Activated CD8-positive, alpha-beta T cell treated with anti-CD3 and anti-CD28 coated beads for 36 hours (primary cell): ENCODE measurements at places on chromosomes 11 and 22.

DNA sequence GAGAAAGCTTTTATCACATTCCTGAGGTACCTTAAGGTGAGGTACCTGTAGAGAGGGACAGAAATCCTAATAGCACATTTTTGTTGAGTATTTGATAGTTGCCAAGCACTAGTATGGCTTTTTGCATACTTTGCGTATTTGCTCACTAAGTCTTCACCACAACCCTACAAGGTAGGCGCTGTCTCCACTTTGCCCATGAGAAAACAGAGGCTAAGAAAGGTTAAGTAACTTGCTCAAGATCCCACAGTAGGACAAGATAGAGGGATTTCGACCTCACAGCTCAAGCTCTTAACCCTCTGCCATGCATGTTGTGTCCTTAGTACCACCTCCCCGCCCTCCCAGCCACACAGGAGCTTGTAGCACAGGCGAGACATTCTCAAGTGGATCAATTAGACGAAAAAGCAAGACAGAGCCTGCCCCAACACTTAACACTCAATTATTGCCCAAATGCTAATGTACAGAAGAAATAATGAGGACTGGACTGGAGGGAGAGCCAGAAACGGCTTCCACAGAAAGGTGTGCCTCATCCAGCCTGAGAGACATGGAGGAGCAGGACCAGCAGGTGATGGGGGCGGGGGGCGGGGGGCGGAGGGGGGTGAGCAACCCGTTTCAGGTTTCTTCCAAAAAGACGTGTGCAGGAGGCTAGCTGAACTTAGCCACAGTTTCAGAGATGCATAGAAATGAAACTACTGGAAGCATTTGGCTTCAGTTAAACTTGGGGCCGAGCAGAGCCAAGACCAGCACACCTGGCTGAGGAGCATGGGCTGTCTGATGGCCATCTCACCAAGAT is 26.7 kb upstream of the CD44 start:
- no peak for DNase-seq

DNA sequence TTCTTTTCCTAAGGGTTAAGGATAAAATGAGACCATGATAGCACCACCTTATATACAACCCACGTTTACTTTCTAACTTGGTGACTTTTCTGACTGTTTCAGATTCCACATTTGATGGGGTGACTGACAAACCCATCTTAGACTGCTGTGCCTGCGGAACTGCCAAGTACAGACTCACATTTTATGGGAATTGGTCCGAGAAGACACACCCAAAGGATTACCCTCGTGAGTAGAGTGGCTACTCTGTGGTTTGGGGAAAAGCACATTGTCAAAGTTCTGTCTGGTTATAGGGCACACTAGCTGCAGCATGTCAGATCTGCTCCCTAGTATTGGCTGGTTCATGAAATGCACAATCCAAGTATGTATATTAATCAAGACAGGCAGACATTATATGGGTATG is 117.3 kb downstream of the SPON1 start:
- DNase-seq, result no peak

DNA sequence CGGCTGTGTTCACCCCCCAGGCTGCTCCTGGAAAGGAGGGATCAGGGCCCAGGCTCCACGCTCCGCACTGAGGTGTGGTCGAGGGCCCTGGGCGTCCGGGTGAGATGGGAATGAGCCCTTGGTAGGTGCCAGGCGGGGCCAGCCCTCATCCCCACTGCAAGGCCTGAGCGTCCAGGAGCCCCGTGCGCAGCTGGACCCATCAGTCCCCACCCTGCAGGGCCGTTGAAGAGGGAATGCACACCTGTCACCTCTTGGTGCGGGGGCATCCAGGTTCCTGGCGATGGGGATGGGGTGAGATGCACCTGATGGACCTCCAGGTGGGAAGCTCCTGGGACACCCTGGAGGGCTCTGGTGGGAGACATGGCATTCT is 72.2 kb downstream of the KCNQ1 start:
- DNase-seq, result no peak

DNA sequence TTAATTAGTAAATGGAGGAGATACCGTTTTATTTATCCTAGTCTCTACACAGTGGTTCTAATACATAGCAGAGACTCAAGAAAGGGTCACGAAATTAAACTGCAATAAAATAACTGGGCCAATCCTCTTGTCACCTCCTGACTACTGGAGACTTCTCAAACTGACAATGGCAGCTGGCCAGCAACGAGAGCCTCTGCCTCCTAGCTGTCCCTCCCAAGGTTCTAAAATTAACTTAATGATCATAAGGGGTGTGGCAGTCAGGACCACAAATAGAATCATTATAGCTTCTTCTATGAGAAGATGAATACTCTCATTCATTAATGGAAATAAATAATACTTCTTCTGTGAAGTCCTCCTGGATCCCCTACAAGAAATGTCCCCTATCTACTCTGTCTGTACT is 63.8 kb upstream of the APOA1 start:
- DNase-seq, result no peak

GRCh38 chr11:8828580-8829361 is 82.2 kb upstream of the AKIP1 start:
- no peak for DNase-seq

GRCh38 chr22:36211237-36211861 is 9.7 kb upstream of the APOL4 start:
- DNase-seq, result no peak

DNA sequence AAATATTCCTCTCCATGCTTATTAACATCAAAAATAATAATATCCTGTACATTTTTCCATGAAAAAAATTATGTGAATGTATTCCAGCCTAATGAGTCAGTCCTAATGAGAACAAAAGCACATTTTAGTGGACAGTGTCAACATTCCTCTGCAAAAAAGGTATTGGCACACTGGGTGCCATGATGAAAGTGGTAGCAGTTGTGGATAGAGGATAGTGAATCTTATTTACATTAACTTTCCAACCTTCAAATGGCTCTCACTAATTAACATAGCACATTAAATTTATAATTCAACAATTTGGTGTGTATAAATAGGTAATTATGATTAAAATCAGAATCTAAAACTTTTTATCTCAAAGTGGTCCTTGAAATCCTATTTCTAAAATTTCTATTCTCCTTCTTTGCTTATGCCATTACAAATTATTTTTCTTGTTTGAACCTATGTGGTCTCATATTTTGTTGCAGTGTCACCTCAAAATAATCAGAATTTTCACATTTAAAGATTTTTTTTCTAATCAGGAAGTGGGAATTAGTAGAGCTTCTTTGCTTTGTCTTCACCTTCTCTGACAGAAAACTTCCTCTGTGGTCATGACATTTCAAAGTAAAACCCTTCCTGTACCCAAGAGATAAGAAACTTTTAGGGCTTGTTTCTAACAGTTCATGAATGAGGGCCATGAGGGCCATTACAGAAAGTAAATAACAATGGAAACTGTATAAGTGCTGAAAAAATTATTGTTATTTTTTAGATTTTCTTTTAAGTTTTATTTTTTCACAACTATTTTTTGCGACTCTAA is 18.7 kb downstream of the SOX6 start:
- DNase-seq, result no peak

- DNase-seq, result no peak
Observed at GRCh38 chr11:87142594-87142993, 104.9 kb downstream of the TMEM135 start.

DNA sequence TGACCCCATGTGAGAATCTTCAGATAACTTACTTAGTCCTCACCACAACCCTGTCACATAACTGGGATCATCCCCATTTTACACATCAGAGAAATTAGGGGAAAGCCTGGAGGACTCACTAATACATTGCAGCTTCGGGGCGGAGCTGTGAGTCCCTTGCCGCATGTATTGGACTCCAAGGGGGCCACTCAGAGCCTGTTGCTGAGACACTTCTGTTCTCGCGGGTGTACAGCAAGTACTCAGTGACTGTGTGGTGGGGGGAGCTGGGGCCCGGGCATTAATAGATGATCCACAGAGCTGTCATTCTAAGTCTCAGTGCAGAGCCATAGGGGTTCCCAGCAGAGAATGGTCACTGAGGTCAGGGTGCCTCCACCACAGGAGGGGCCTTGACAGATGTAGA is 13.5 kb downstream of the OAF start:
- no peak for DNase-seq

DNA sequence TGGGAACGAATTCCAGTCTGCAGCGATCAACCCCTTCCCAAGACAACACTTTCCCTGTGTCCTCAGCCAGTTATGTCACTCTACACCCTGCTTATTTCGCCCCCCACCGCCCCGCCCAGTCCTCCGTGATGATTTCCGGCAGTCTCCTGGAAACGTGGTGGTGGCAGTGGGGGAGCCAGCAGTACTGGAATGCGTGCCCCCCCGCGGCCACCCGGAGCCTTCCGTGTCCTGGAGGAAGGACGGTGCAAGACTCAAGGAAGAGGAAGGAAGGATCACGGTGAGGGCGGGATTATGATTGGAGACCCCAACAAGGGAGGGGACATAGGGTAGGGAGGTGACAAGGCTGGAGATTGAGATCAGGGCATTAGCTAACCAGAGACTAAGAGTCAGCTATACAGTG is 4.1 kb downstream of the ROBO3 start:
- no peak for DNase-seq

DNA sequence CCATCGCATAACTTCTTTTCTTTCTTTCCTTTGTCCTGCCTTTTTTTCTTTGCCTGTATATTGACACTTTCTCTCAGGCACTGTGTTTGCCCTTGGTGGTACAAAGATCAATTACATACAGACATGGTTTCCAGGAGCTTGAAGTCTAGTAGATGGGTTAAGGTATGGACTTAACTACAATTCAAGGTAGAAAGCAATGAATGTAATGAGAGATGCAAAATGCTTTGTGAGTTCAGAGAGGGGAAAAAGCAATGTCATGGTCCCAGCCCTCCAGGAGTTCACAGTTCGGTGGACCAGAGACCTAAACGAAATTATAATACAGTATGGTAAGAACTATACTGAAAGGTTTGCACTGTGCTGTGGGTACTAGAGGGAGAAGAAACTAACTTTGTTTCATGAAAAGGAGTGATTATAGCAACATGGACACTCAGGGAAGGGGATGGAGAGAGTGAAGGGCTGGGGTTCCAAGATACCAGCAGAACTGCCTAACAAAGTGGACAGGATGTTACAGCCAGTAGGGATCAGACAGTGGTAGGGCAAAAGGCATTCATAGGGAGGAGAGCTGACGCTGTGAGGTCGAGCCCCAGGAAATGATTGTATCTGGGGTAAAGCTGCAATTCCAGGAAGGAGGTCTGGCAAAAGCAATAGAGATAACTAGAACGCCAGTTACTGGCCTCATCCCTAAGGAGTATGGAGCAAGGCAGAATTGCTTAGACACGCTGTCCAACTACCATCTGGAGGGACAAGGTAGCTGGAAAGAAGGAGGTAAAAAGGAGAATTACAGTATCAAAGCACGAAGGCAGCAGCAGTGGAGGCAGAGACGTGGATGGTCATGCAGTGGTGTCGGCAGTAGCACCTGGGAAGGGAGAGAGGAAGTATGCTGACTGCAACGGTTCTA is 158.3 kb upstream of the MTMR2 start:
- no peak for DNase-seq

- DNase-seq, result peak; percentile 19
Observed at GRCh38 chr22:30121960-30122359, 41.7 kb downstream of the HORMAD2 start.

- no peak for DNase-seq
Observed at GRCh38 chr11:27705873-27706820, 5.9 kb upstream of the BDNF start.

DNA sequence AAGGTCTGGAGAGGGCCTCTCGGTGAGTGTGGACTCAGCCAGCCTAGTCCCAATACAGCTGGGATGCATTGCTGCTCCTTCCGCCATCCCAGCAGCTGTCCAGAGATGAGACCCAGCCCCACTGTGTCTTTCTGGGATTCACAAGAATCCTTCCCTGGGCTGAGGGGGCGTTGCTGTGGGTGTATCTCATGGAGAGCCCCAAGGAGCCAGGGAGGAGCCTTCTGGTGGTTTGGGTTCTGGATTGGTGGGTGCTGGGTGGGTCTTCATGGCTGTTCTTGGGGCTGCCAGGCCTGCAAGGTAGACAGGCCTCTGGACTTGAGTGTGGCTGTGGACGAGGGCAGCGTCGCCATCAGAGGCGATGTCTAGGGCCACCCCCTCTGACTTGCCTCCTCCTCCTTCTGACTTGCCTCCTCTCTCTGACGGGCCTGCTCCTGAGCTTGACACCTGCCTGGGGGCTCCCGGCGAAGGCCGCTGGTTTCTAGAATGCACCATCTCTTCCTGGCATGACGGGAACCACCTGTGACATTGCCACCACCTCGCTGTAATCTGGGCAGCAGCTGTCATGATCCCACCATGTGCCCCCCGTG is 17.2 kb downstream of the KCNQ1 start:
- no peak for DNase-seq

GRCh38 chr22:30288419-30289140 is 725 bp downstream of the CASTOR1 start:
- DNase-seq, result no peak

DNA sequence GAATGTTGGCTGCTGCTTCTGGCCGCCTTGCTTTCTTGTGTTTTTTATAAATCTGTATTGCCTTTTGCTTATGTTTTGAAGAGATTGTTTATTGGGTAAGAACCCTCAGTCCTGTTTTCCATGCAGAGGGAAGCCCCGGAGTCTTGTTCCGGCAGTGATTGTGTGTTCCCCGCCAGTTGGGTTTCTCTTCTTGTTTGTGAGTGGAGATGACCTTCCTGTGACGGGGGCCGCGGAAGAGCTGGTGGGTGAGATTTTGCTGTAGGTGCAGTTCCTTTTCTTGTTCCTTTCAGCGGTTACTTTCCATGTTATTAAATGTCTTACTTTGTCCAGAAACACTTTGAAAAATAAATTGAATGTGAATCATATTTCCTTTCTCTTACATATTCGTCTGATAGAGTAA is 8.3 kb downstream of the TBC1D22A start:
- peak; percentile 46 for DNase-seq

- DNase-seq, result no peak
Observed at GRCh38 chr11:64472593-64473455, 113.9 kb downstream of the RPS6KA4 start.

DNA sequence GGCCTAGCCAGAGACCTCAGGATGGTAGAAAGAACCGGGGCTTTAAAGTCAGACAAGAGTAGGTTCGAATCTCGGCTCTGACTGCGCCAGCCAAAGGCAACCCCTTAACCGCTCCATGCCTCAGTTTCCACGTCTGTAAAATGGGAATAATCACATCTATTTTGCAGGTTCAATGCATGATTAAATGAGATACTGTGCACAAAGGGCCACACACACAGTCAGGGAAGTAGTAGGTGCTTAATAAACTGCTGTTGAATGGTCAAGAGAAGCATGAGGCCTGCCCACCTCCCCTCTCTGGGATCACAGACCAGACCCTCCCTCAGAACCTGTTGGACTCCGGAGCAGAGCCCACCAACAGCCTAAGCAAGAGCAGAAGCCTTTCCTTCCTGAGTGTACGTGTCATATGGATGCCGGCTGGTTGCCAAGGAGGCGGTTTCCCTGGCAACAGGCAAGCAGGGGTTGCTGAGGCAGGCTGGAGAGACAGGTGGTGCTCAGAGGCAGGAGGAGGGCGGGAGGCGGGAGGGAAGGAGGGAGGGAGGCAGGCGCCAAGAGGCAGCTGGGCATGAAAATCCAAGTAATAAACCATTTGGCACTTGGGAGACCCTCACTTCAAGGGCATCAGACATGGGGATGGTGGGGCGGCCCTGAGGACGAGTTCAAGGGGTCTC is 43.9 kb downstream of the NFAM1 start:
- no peak for DNase-seq

GRCh38 chr11:88508759-88509581 is 171.4 kb upstream of the CTSC start:
- DNase-seq, result peak; percentile 37
